Temporal lobe (tissue), 4 donors: ENCODE measurements at places on chromosomes 1 and 21. TPM values are rescaled to one million over a fixed set of nuclear protein-coding genes. Genes with fewer than 3 reads are reported as not detected.

PCP4L1 gene
- 3.0 TPM for total RNA-seq

OR2L3 gene
- 0.25 TPM for total RNA-seq

NR1I3 gene
- under 0.01 TPM for total RNA-seq

EDN2 gene
- not detected for total RNA-seq

CELA3A gene
- total RNA-seq = not detected

HSD3B1 gene
- not detected for total RNA-seq

NMNAT2 gene
- total RNA-seq = 58.3 TPM

NCF2 gene
- total RNA-seq = 1.7 TPM

RAB29 gene
- total RNA-seq = 6.4 TPM

SPRR5 gene
- not detected for total RNA-seq

LENEP gene
- not detected for total RNA-seq

FMO5 gene
- total RNA-seq = 0.74 TPM
